ENCODE measurements at places on chromosomes 13 and 19. TPM values are rescaled to one million over a fixed set of nuclear protein-coding genes. Genes with fewer than 3 reads are reported as not detected.

DNA sequence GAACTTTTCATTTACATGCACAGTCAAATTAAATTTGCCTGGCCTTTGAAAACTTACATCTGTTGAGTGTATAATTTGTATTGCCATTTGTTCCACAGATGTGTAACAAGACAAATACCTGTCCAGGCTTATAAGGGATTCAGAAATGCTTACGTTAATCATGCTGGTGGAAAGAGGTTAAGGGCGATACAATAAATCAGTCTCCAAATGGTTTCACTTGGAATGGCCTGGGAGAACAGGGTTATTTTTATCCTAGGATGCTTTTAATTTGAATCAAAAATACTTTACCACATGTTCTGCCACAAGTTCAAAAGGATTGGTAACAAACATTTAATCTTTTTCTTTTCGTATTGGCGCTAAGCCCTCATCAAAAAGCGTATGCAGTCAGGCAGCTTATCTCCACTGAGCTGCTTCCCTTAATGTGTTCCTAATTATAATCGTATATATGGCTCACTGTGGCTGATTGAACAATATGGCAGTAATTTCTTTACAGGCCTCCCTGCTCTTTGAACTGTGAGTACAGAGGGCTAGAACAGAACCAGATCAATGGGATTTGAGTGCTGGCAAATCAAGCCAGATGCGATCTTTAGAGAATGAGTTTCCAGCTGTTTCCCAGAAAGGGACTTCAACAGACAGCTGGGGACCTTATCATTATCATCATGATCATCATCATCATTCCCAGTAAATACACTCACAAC lies 425.7 kb downstream of the SPRY2 start:
- H3K4me1 ChIP-seq, result no peaks in the 10 kb centered on the region
- H3K4me3 ChIP-seq, result no peak overlapping the region
- H3K36me3 ChIP-seq, result no peaks in the 10 kb centered on the region
- H3K27me3 ChIP-seq, result no peaks in the 10 kb centered on the region
- DNase-seq, result no peak
- no peak overlapping the region for H3K27ac ChIP-seq

DNA sequence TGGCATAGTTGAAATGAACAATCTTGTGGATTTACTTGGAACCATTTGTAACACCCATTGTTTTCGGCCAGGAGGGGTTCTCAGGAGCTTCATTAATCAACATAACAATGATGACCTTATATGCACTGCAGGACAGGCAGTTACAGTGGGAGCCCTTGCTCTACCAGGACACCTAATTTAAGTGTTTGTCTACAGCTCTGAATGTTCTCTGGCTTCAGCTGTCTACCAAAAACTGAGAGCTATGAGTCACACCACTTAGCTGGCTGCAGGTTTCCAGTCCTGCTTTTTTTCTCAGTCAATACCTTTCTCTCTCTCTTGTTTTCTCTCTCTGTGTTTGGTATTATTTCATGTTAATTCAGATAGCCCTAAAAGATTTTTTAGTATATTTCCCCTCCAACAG lies 105.4 kb upstream of the MBNL2 start:
- H3K4me1 ChIP-seq, result no peaks in the 10 kb centered on the region
- DNase-seq, result no peak
- no peaks in the 10 kb centered on the region for H3K36me3 ChIP-seq
- peaks cover 30% of the 10 kb centered on the region for H3K27me3 ChIP-seq
- H3K4me3 ChIP-seq, result no peak overlapping the region

Gene ZNF101
- total RNA-seq, result 96.3 TPM

Gene PGLYRP1
- not detected for total RNA-seq

Gene GGN
- total RNA-seq, result not detected

DNA sequence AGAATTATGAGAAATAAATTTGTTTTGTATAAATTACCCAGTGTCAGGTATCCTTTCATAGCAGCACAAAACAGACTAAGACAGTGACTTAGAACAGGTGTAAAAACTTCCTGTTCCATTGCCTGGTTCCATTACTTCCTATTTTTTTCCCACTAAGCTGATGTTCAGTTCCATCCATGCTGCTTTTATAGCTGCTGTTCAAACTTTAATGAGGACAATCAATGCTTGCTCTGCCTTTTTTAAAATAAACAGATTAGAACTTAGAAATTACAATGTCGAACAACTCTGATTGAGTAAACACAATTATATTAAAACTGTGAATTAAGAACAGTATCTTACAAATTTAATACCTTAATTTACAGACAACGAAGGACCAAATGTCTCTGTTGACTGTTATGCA lies 818.9 kb downstream of the OLFM4 start:
- no peaks in the 10 kb centered on the region for H3K36me3 ChIP-seq
- DNase-seq, result no peak
- H3K27me3 ChIP-seq, result no peaks in the 10 kb centered on the region
- no peaks in the 10 kb centered on the region for H3K4me1 ChIP-seq

DNA sequence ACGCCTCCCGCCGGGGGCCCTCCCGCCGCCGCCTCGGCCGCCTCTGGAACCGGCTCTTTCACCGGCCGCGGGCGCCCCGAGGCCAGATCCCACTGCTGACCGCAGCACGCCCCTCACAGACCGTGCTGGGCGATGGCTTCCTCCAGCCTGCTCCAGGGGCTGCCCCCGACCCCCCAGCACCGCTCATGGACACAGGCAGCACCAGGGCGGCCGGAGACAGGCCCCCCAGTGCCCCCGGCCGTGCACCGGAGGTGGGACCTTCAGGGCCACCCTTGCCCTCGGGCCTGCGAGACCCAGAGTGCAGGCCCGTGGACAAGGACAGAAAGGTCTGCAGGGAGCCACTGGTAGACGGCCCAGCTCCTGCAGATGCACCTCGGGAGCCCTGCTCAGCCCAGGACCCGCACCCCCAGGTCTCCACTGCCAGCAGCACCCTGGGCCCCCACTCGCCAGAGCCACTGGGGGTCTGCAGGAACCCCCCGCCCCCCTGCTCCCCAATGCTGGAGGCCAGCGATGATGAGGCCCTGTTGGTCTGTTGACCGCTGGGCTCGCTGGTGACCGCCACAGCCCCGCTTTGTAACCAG lies 13.0 kb downstream of the LRP3 start:
- H3K4me3 ChIP-seq, result no peak overlapping the region
- H3K27ac ChIP-seq, result no peak overlapping the region
- no peaks in the 10 kb centered on the region for H3K36me3 ChIP-seq
- no peak for DNase-seq
- no peaks in the 10 kb centered on the region for H3K27me3 ChIP-seq

Gene SPIB
- total RNA-seq, result 0.50 TPM

Gene VSTM2B
- not detected for total RNA-seq

Gene TJP3
- total RNA-seq, result 2.7 TPM
